ENCODE measurements at places on chromosomes 7 and 10. TPM values are rescaled to one million over a fixed set of nuclear protein-coding genes. Genes with fewer than 3 reads are reported as not detected.

DNA sequence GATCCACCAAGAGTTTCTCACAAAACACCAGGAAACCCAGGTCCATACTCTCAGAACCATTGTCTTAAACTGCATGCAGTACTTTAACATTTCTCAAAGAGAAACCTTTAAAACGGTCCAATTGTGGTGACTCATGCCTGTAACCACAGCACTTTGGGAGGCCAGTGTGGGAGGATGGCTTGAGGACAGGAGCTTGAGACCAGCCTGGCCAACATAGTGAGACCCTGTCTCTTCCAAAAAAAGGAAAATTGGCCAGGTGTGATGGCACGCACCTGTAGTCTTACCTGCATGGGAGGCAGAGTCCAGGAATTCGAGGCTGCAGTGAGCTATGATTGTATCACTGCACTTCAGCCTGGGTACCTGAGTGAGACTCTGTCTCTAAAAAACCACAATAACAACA is 97.5 kb upstream of the OIT3 start:
- DNase-seq: no peak

DNA sequence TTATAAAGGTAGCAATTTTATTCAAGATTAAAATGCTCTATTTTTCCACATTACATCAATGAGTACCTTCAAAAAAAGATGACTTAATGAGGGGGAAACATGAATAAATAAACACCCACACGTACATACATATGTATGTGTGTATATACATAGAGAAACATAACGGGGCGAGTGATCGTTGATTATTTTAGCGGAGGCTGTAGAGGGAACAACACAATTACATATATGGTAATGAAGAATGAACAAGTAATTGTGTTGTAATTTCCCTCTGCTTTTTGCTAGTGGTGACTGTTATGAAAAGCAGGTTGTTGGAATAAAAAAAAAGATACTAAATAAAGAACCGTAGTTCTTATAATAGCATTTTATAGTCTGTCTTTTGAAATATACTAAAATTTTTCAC is 63.2 kb downstream of the CACNB2 start:
- DNase-seq: no peak

DNA sequence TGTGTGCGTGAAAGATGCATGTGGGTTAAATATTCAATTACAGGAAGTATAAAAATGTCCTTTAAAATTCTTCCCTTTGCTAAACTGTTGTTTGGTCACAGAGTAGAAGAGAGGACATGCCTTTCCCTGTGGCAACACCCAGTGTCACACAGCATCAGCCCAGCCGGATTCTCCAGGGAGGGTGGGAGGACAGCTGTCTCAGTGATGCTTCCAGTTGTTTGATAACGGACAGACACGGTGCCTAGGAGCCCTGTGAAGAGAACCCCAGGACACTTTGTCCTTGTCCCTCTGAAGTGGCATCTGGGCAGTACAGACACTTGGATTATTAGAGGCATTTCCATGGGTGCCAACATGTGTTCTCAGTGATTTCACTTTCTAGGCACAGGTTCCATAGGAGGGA is 306.6 kb upstream of the LRGUK start:
- no peak for DNase-seq

DNA sequence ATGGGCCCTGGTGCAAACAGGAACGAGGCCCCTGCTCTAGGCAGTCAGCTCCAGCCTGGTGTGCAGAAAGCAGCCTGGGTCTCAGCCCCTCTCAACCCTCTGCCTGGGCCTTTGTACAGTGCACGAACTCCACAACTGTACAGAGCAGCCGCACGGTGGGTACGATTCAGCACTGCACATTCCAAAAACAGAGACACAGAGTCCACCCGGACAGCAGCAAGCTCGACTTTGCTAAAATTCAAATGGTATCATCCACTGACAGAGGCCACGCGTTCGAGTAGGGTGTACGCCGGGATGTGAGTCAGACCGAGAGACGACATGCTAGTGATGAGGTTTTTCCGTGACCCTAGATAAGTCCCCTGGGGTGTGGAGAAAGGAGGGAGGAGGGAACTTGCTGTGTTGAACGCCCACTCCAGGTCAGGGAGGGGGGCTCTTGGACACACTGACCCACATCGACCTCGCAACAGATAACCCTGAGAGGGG is 65.6 kb upstream of the PDGFA start:
- DNase-seq: peak; percentile 74

MMRN2 gene
- 0.05 TPM for total RNA-seq

CCDC6 gene
- total RNA-seq: 107 TPM

DDX21 gene
- total RNA-seq: 148 TPM

- peak; percentile 77 for DNase-seq
Measured at GRCh38 chr7:127392182-127392565, 334 bp downstream of the ZNF800 start.

INA gene
- 0.46 TPM for total RNA-seq

STEAP4 gene
- total RNA-seq: not detected

PAPOLB gene
- total RNA-seq: not detected

R3HCC1L gene
- total RNA-seq: 24.0 TPM

GRCh38 chr10:124615259-124615658 is 128.9 kb downstream of the FAM53B start:
- no peak for DNase-seq

ITPRIP gene
- total RNA-seq: 27.8 TPM

- DNase-seq: no peak
Measured at GRCh38 chr7:155188821-155189581, 108.7 kb upstream of the INSIG1 start.

GRCh38 chr7:25084821-25085220 is 40.2 kb downstream of the CYCS start:
- DNase-seq: no peak

DNA sequence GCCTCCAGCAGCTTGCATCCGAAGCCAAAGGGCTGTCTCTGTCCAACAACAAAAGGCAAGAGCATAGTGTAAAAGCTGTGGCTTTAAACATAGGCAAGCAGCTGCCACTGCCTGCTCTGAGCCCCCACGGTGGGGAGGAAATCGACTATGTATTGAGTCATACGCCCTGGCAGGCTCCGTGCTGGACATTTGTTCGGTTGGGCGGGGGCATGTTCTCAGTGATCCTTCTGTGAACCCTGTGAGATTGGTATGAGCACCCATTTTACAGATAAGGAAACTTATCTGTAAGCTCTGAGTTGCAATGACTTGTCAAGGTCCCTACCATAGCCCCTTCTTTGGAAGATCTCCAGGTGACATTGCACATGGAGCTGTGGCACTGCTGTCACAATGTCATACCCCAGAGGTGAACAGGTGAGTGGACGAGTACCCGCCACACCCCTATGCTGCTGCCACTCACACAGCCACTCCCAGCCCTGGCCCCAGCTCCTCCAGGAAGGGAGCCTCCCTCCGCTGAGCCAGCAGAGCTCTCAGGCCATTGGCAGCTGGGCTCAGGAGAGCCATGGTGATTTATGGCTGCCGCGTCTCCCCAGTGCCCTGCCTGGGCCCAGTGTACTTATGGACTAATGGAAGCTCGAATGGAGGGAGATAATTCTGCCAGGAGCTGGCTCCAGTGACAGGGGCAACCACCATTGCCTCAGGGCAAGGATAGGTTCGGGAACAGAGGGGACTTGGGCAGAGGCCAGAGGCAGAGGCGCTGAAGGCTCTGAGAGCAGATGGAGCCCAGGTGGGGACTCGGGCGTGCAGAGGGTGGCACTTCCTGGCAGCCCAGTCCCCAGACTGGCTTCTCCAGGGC is 43.7 kb downstream of the UNC5B start:
- no peak for DNase-seq

All from activated T-cell treated with anti-CD3 and anti-CD28 coated beads, Interleukin-2, amount 50 U/mL, for 72 hours (primary cell).